ENCODE measurements at places on chromosomes 13 and 19.

- no peak for DNase-seq
Measured at GRCh38 chr13:113630296-113630695, 27.7 kb downstream of the ATP4B start.

- no peak for DNase-seq
Measured at GRCh38 chr19:3945838-3946237, 13.0 kb downstream of the NMRK2 start.

GRCh38 chr19:54136086-54136863 is 1.3 kb upstream of the CNOT3 start:
- DNase-seq, result no peak

- no peak for DNase-seq
Measured at GRCh38 chr13:43377973-43378372, 354.6 kb downstream of the DNAJC15 start.

- no peak for DNase-seq
Measured at GRCh38 chr19:43936188-43936587, 1.1 kb upstream of the ZNF45 start.

DNA sequence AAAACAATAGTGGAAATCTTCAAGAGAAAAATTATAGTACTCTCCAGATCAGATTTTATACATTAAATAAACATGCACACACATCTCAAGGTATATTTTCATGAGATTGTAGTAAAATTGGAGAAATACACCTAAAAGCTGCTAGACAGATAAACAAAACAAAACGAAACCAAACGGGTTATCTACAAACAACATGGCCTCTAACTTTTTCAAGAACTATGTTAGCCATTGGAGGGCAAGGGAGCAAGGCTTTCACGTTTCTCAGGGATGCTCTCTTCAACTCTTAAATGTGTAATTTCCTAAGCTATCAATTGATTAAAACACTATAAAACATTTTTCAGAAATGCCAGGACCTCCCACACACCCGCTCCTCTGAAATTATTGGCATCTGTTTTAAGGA is 1262.4 kb upstream of the PCDH20 start:
- DNase-seq, result no peak

GRCh38 chr19:50932018-50932689 is 20.7 kb downstream of the KLK5 start:
- no peak for DNase-seq

DNA sequence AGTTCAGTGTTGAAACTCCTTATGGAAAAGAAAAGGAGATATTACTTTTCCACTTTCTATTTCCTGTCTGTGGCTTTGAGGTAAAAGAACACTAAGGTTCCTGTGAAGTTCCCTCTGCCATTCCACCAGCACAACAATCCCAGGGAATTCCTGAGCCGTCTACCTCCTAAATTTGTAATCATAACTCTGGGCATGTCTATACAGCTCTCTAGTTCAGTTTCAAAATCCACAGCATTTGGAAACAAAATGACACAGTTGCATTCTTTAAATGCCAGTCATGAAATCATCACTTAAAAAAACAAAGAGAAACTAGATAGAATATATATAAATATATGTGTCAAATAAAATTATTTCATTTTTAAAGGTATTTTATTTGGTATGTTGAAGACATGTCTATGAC is 9.0 kb upstream of the THSD1 start:
- no peak for DNase-seq

DNA sequence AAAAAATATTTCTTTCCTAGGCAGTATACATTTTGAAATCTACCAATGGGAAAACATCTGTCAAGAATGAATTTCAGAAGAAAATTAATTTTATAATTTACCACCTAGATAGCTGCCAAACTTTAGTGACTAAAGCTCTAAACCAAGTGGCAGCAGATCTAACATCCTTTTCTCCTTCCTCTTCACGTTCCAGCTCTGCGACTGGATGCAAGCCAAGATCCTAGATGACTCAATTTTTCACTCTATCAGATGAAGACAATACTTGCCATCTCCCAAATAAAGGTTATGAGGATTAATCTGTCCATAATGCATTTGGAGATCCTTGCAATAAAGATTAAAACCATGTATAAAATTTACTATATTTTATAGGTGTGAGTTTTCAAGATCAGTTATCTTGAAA is 66.7 kb upstream of the MIR17HG start:
- DNase-seq, result no peak

DNA sequence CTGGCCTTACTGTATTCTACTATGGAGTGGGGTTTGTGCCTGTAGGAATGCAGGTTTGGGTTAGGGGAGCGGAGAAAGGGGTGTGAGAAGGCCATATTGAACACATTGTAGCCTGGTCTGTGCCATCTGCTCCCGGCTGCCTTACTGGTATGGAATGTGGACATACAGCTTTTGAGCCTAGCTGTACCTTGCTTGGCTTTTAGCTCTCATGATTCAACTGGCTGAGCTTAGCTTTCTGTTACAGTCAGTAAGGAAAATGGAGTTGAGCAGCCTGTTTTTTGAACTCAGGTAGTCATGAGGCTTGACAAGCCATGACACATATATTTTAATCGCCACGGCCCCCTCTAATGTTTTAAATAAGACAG is 41.6 kb downstream of the ARHGAP35 start:
- no peak for DNase-seq

DNA sequence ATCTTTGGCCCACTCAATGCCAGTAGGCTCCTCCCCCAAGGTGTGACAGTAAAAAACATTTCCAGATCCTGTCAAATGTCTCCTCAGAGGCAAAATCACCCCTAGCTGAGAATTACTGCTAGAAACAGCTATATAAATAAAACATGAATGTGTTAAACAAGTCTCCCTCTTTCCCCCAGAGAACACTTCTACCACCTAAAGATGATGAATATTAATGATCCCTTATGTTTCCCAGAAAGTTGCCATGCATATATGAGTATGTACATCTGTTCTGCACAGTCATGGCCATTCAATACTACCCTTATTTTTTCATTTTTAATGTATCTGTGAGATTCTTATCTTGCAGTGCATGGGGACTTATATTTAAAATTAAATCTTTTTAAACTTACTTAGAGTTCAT is 230.0 kb downstream of the SHISA2 start:
- DNase-seq, result no peak

DNA sequence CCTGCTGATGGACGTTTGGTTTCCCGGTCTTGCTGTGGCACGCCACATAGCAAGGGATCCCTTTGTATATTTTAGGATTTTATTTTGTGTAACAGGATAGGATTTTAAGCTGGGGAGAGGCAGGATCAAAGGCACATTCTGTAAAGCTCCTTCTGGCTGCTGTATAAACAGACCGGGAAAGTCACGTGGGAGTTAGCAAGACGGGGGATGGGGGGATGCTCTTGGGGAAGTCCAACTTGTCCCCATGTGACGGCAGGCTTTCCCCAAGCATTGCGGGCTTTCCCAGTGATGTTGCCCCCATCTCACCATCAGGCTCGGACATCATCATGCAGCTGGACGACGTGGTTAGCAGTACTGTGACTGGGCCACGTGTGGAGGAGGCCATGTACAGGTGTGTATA is 5.8 kb downstream of the QTRT1 start:
- no peak for DNase-seq

DNA sequence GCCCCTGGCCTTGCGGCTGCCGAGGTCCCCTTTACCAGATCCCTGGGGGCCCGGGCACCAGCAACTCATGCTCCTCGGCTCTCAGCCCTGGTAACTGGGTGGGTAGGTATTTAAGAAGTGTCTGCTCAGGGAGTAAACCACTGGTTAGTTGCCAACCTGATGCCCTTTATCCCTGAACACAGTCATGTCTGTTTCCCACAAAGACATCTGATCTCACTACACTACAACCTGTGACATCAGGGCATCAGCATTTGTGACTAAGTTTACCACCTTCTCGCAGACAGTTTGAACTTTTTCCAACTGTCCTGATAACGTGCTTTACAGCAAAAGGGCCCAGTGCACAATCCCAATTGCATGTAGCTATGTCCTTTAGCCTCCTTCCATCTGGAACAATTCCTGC is 22.0 kb downstream of the GGACT start:
- no peak for DNase-seq

GRCh38 chr19:993831-994393 is 6.3 kb upstream of the GRIN3B start:
- no peak for DNase-seq

DNA sequence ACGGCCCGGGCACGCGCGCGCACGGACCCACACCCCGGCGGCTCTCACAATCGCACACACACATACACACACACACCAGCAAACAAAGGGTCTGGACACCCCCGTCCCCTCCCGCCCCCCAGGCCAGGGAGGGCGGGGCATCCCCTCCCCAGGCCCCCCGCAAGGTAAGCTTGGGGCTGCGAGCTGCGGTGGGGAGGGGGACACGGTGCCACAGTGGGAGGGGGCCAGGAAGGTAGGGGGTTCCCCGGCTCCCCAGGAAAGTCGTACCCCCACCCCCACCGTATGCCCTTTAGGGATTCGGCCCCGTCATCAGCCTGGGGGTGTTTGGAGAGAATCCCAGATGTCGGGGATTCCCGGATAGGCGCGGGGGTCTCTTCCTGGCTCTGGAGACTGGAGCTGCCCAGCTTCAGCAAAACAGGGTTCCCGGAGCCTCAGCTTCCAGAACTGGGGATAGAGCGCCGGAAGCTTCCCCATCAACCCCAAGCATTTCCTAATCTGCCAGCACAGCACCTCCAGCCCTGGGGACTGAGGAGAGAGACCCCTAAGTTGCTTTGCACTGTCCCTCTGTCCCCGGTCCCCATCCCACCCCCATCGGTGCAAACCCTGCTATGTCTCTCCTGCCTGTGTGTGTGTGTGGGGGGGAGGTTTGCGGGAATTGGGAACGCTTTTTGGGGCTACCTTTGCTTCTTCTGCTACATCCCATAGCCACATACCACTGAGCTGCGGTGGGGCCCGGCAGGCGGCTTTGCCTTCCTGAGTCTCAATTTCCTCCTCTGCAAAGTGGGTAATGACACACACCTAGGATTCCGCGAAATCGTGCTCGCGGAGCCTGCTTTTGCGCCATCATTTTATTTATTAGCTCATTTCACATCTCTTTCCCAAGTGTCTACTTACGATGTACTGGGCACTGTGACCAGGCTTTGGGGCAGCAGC is 1.8 kb upstream of the CDC37 start:
- DNase-seq, result peak; percentile 68

- DNase-seq, result peak; percentile 36
Measured at GRCh38 chr19:17339088-17339741, 1.9 kb downstream of the GTPBP3 start.

DNA sequence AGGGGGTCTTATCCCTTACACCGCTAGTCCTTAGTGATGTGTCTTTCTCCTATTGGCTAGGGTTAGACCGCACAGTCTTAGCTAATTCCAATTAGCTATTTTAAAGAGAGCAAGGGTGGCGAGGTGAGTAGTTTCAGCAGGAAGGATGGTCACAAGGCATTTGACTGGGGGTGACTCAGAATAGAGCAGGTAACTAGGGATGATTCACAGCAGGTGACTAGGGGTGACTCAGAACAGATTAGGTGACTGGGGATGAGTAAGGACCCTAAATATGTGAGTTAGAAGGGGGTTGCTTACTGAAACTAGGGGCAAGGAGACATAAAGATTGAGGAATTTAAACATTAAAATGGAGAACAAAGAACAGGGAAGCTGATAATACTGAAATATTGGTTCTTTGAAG is 64.3 kb downstream of the ZNF66 start:
- DNase-seq, result no peak

DNA sequence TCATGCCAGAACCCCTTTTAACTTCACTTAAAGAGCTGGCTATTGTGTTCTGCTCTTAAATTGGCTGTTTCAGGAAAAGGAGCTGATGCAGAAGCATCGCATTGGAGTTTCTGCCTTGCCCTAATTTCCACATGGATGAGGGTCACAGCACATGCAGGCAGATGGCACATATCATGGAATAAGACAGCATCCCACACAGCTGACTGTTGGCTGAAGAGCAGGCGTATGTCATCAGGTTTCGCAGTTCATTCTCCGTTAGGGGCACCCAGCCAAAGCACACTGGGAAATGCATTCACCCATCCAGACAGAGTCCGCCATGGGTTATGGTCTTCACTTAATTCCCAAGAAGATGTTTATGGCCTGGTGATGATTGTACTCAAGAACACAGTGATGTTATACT is 572.5 kb downstream of the LIG4 start:
- no peak for DNase-seq

GRCh38 chr19:54099190-54099902 is 1.3 kb downstream of the OSCAR start:
- no peak for DNase-seq

- no peak for DNase-seq
Measured at GRCh38 chr19:2747349-2747748, 7.5 kb upstream of the SLC39A3 start.

GRCh38 chr19:13138916-13139198 is 11.3 kb downstream of the STX10 start:
- DNase-seq, result no peak

DNA sequence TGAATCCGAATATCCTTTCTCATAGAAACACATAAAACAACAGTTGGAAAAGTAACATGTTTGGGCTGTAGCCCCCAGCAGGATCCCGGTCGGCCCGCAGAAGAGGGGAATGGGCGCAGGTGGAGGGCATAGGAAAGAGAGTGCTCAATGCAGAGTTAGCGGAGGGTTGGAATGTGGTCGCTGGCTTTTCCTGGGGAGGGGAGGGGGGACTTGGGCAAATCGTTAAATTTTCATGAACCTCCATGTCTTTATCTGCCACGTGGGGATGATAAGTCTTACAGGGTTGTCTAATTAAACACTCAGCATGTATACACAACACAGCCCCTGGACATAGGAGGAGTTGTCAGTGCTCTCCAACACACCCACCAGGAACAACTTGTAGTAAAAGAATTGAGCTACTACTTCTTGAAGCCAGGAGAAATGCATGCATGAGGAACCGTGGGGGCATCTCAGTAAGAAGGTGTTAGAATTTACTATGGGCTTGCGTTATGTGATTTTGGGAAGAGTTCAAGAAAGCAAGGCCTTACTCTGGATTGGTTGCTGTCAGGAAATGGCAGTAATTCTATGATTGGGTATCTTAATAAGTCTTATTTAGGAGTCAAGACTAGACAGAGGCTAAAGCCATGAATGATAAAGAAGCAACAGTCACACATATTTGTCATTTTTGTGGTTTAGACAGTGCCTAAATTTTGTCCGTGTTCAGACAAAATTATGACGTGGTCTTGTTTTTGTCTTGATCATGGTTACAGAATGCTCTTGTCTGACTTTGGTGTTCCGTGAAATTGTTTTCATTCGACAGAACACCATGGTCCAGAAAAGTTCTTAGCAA is 671 bp upstream of the SLC46A3 start:
- DNase-seq, result peak; percentile 12

GRCh38 chr13:92407858-92408257 is 818.7 kb upstream of the GPC6 start:
- DNase-seq, result no peak

GRCh38 chr19:7545904-7546303 is 10.4 kb downstream of the PNPLA6 start:
- no peak for DNase-seq

Data from CD4-positive, alpha-beta T cell treated with Interleukin-10 for 1 hour (primary cell).